ENCODE measurements at places on chromosomes 5 and 9.

- no peak for DNase-seq
Observed at GRCh38 chr5:76709762-76710161, 6.2 kb upstream of the F2R start.

DNA sequence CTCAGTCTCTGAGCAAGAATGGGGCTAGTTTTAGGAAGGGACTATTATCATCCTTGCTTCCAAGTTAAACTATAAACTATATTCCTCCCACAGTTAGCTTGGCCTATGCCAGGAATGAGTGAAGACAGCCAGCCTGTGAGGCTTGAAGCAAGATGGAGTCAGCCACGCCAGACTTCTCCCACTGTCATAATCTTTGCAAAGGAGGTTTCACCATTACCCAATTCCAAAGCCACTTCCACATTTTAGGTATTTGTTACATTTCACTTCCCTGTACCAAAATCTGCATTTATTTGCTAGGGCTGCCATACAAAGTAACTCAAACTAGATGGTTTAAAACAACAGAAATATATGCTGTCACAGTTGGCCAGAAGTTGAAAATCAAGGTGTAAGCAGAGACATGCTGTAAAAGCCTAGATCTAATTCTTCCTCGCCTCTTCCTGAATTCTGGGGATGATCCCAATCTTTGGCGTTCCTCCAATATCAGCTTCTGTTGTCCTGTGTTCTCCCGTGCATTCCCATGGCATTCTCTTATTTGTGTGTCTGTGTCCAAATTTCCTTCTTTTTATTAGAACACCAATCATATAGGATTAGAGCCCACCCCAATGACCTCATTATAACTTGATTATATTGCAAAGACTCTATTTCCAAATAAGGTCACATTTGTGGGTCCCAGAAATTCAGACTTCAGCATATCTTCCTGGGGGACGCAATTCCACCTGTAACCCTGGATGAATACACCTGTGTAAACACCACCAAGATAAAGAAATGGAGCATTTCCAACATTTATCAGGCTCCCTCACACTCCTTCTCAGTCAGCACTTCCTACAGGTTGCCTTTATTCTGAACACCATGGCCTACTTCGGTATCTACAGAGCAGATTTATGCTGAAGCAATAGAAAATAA, 126.8 kb downstream of the GCNT1 start:
- DNase-seq: no peak

DNA sequence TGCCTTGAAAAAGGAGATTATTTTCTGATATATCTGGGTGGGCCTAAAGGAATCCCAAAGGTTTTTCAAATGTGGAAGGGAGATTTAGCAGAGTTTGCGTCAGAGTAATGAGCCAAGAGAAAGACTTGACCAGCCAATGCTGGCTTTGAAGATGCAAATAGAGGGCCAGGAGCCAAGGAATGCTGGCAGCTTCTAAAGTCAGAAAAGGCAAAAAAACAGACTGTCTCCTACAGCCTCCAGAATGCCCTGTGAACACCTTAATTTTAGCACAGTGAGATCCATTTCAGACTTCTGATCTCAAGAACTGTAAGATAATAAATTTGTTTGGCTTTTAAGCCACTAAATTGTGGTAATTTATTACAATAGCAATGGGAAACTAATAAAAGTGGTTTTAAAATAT, 122.6 kb upstream of the FREM1 start:
- no peak for DNase-seq

- DNase-seq: no peak
Observed at GRCh38 chr9:115411993-115412452, 294.1 kb upstream of the TNC start.

DNA sequence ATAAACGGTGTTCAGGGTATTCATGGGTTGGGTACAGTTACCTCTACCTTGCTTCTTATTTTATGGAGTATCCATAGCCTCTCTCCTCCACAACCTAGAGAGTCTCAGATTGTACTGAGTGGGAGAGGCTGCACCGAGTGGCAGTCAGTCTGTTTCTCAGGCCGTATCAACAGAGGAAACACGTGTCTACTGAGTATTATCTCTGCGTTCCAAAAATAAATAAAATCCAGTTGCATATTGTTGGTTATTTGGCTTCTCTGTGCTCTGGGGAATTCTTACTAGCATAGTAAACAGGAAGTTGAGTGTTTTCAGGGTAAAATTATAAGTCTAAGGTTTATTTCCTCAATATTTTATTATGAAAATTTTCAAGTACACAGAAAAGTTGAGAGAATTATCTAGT, 231.0 kb downstream of the ARHGEF28 start:
- DNase-seq: no peak
